Mammary epithelial cell (primary cell): ENCODE measurements at places on chromosomes 2 and 18. TPM values are rescaled to one million over a fixed set of nuclear protein-coding genes. Genes with fewer than 3 reads are reported as not detected.

Gene SP110
- 11.2 TPM for polyA plus RNA-seq

Gene IL1R1
- polyA plus RNA-seq = 6.9 TPM

Gene CCDC141
- polyA plus RNA-seq = 0.01 TPM

Gene ANAPC1
- 29.2 TPM for polyA plus RNA-seq

Gene SAG
- not detected for polyA plus RNA-seq

Gene SP140
- polyA plus RNA-seq = 0.66 TPM

Gene AQP12B
- polyA plus RNA-seq = not detected

Gene MAB21L4
- polyA plus RNA-seq = 0.29 TPM

Gene PROKR1
- 0.01 TPM for polyA plus RNA-seq

Gene SLC66A3
- polyA plus RNA-seq = 18.5 TPM

Gene DGKD
- polyA plus RNA-seq = 6.3 TPM

Gene TUBB8B
- 0.59 TPM for polyA plus RNA-seq
